ENCODE measurements at places on chromosomes 11 and 22. TPM values are rescaled to one million over a fixed set of nuclear protein-coding genes. Genes with fewer than 3 reads are reported as not detected.
A peak's percentile ranks its signal among the peaks of the same experiment; 100 is the strongest.

The LARGE2 gene
- 93.1 TPM for total RNA-seq

The TH gene
- not detected for total RNA-seq

The TRPM5 gene
- total RNA-seq = not detected

The DENND6B gene
- total RNA-seq = 10.3 TPM

The NXPE2 gene
- not detected for total RNA-seq

The FLRT1 gene
- total RNA-seq = not detected

DNA sequence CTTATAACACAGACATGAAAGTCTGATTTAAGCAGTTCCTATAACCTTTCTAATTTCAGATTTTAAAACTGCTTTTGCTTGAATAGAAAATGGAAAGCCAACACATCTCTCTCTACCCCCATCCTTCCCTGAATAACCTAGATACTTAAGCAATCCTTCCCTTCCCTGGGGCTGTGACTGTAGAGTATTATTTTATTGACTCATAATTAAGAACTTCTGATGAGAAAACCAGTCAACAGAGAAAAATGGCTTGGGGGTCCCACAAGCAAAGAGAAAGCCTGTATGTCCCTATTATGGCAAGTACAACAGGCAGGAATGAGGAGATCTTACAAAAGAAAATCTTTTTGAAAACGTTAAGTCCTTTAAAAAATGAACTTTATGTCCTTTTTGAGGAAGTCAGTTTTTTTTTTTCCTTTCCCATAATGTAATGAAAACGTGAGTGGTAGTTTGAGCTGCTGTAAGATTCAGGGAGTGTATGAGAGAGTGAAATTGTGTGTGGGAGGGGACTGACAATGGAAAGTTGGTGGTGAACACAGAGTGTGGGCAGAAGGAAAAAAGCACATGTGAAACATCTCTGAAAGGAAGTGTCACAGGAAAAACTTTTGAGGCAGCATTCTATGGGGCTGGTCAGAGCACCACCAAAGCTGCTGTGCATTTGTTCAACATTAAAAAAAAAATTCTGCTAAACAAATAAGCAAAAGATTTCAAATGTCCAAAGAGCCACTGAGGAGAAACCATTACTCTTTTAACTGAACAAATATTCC lies 154.6 kb downstream of the MAML2 start:
- DNase-seq = peak; percentile 20
- no peaks in the 10 kb centered on the region for H3K27me3 ChIP-seq
- peak overlapping the region; percentile 68 for H3K27ac ChIP-seq
- peaks cover 42% of the 10 kb centered on the region for H3K4me1 ChIP-seq
- H3K4me3 ChIP-seq = no peak overlapping the region
- H3K36me3 ChIP-seq = no peaks in the 10 kb centered on the region

DNA sequence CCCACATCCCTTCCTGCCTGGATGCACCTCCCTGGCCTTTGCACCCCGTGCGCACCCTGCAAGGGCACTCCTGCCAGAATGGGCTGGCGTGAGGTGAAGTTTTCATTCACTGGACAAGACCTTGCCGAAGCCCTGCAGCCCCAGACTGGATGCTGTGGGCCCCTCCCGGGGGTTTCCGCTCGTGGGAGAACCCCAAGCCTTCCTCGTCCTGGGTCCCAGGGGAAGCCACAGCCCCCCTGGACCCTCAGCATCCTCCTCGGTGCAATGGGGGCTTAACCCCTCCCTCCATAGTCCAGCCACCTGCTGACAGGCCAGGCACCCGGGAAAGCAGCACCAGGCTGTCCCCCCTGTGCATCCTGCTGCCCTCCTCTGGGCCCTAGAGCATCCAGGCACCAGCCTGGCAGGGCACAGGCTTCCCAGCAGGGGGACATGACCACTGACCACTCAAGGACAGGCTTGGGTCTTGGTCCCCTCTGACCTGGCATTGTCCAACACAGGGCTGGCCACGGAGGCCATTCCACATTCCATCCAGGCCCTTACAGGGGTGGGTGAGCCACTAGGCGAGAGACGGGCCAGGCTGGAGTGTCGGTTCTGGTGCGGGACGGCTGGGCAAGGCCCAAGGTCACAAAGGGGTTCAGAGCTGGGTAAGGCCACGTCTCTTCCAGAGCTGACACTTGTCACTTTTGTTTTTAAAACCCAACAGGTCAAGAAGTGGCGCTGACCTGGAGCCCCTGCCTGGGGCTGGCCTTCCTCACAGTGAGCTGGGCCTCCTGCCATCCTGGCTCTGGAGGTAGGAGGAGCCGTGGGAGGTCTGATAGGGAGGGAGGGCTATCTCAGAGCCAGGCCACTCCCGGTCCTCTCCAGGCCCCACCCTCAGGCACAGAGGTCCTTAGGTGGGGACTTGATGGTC lies 41.5 kb upstream of the PPARA start:
- no peaks in the 10 kb centered on the region for H3K27me3 ChIP-seq
- H3K4me1 ChIP-seq = no peaks in the 10 kb centered on the region
- no peak overlapping the region for H3K4me3 ChIP-seq

DNA sequence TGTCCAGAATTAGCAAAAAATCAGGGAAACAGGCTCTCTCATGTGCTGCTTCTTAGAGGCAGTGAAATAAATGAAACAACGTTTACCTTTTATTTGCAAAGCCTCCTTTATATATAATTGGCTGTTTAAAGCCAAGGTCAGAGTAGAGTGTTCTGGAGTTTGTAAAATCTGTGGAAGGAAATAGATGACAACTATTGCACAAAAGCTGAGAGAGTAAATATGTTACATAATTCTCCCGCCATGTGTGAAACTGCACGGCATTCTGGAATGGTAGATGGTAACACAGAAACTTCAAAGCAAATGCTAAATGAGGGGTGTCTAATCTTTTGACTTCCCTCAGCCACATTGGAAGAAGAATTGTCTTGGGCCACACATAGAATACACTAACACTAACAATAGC lies 51.5 kb upstream of the FGF3 start:
- no peak for DNase-seq
- no peaks in the 10 kb centered on the region for H3K36me3 ChIP-seq
- H3K4me3 ChIP-seq = no peak overlapping the region
- H3K4me1 ChIP-seq = no peaks in the 10 kb centered on the region
- H3K27me3 ChIP-seq = peaks cover 4% of the 10 kb centered on the region

- H3K4me3 ChIP-seq = no peak overlapping the region
- no peak overlapping the region for H3K27ac ChIP-seq
- no peak for DNase-seq
- H3K36me3 ChIP-seq = no peaks in the 10 kb centered on the region
Measured at GRCh38 chr11:45546366-45546765, 119.1 kb downstream of the CHST1 start.

DNA sequence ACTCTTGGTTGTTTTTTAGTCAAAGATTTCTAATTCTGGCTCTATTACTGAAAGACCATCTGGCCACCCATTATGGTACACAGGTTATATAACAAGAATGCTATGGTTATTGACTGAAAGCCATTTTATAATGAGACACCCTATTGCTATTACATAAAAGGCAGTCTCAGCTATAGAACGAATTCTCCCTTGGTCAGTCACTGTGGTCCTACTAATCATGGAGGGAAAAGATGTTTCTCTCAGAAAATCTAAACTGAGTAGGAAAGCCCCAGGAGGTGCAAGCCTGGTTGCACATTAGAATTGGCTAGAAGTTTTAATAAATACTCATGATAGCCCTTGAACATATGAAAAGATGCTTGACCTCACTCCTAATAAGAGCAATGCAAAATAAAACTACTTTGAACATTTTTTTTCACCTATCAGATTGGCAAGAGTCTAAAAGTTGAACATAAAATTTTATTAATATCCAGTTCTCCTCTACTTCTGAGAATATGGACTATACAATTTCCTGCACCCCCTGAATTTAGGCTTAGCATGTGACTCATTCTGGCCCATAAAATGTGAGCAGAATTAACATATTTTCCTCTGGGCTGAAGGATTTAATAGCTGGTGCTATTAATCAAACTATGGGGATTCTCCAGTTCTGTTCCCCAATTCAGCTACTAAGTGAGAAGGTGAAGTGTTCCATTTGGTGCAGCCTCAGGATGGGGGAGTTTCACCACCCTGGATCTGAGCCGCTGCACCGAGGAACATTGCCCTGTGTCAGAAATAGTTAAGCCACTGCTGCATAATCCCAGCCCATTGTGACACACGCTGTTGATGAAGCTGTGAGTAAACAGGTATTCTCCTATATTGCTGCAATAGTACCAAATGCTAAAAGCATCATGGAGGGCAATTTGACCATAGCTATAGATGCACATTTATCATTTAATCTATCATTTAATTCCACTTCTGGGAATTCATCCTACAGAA lies 11.5 kb upstream of the CRKL start:
- no peaks in the 10 kb centered on the region for H3K36me3 ChIP-seq
- DNase-seq = no peak
- H3K27ac ChIP-seq = no peak overlapping the region
- H3K27me3 ChIP-seq = no peaks in the 10 kb centered on the region
- H3K4me1 ChIP-seq = no peaks in the 10 kb centered on the region
- no peak overlapping the region for H3K4me3 ChIP-seq

- H3K27me3 ChIP-seq = no peaks in the 10 kb centered on the region
- no peak for DNase-seq
- H3K36me3 ChIP-seq = no peaks in the 10 kb centered on the region
- no peak overlapping the region for H3K27ac ChIP-seq
Measured at GRCh38 chr11:122601141-122602125, 54.1 kb upstream of the UBASH3B start.

GRCh38 chr22:24728790-24729637 lies 45.5 kb downstream of the PIWIL3 start:
- no peaks in the 10 kb centered on the region for H3K36me3 ChIP-seq
- H3K4me3 ChIP-seq = no peak overlapping the region
- H3K27me3 ChIP-seq = peaks cover 7% of the 10 kb centered on the region
- no peak overlapping the region for H3K27ac ChIP-seq
- DNase-seq = no peak

DNA sequence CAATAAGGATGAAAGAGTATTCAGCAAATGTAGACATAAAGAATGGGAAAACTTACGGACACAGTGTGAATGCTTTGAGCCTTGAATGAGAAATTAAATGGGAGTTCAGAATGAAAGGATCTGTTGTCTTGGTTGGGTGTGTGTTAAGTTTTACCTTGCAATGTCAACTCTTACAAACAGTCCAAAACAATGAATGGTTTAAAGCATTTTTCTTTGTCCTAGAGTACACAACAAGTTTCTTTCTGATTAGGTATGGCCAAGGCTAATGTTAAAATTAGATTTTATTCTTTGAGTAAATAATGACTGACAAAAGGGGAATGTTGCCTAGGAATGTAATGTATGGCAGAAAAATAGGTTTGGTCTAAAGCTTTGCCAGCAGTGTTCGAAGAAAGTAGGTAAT lies 2.5 kb downstream of the PTS start:
- DNase-seq = no peak
- H3K36me3 ChIP-seq = no peaks in the 10 kb centered on the region
- no peak overlapping the region for H3K27ac ChIP-seq
- H3K4me1 ChIP-seq = peaks cover 10% of the 10 kb centered on the region
- no peak overlapping the region for H3K4me3 ChIP-seq
- no peaks in the 10 kb centered on the region for H3K27me3 ChIP-seq

GRCh38 chr11:76653674-76654284 lies 16.8 kb downstream of the LRRC32 start:
- H3K36me3 ChIP-seq = no peaks in the 10 kb centered on the region
- no peak overlapping the region for H3K27ac ChIP-seq
- H3K4me3 ChIP-seq = no peak overlapping the region

GRCh38 chr22:50443801-50444625 lies 30.8 kb downstream of the SBF1 start:
- no peak for DNase-seq
- no peak overlapping the region for H3K27ac ChIP-seq
- H3K36me3 ChIP-seq = no peaks in the 10 kb centered on the region
- H3K4me3 ChIP-seq = no peak overlapping the region
- H3K27me3 ChIP-seq = no peaks in the 10 kb centered on the region

GRCh38 chr22:33871935-33872334 lies 48.3 kb downstream of the LARGE1 start:
- H3K27me3 ChIP-seq = no peaks in the 10 kb centered on the region
- no peak overlapping the region for H3K4me3 ChIP-seq
- H3K4me1 ChIP-seq = peaks cover 20% of the 10 kb centered on the region
- no peaks in the 10 kb centered on the region for H3K36me3 ChIP-seq

DNA sequence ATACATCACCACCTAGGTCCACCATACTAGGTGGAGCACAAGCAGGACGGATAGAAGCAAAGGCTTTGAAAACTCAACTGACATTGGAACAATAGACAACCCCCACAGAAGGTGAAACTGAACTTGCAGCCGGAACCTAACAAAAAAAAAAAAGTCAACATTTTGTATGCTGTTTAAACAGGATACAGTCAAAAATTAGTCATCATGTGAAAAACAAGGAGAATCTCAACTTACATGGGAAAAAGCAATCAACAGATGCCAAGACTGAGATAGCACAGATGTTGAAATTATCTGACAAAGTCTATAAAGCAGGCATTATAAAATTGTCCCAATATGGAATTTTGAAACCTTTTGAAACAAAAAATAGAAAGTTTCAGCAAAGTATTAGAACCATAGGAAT lies 123.8 kb downstream of the RAB38 start:
- H3K36me3 ChIP-seq = no peaks in the 10 kb centered on the region
- no peak overlapping the region for H3K27ac ChIP-seq
- no peak for DNase-seq
- H3K4me1 ChIP-seq = no peaks in the 10 kb centered on the region

DNA sequence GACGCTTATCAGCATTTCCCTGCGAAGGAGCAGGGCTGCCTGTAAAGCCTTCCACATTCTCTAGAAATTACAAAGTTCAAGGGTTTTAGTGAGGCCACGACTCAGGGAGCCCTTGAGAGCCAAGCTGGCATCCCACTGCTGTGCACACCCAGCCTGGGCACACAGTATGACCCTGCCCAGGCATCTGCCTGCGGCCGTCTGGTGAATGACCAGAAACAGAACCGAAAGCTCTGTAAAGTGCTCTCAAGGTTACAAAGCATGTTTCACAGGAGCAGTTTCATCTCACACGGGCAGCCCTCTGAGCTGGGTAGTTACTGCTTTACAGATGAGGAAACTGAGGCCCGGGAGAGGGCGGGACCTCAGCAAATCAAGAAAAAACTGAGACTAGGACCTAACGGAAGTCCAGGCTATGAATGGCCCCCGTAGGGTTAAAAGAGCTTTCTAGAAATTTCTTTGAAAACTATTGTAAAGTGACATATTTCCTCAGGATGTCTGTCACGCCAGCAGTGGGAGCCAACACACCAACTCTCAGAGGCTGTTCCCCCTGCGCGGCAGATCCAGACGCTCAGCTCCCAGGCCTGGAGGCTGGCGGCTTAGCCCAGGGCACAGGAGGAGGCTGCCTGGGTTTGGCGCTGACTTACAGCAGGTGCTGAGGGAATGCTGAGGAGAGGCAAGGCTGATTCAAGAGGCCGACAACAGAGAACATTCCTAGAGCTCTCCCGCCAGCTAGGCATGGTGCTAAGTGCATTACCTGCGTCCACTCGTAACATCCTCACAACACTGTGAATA lies 7.7 kb upstream of the TCF20 start:
- no peaks in the 10 kb centered on the region for H3K27me3 ChIP-seq
- H3K27ac ChIP-seq = no peak overlapping the region

DNA sequence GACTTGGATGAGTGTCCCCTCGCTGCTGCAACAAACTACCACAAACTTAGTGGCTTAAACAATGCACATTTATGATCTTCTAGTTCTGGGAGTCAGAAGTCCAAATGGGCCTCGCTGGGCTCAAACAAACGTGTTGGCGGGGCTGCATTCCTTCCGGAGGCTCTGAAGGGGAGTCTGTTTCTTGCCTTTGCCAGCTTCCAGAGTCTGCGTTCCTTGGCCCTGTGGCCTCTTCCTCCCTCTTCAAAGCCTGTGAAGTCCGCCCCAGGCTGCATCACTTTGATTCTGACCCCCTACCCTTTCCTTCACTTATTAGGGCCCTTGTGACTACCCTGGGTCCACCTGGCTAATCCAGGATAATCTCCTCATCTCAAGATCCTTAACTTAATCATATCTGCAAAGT lies 80.3 kb upstream of the NECTIN1 start:
- H3K4me1 ChIP-seq = no peaks in the 10 kb centered on the region
- DNase-seq = no peak
- H3K27me3 ChIP-seq = no peaks in the 10 kb centered on the region
- H3K4me3 ChIP-seq = no peak overlapping the region
- H3K27ac ChIP-seq = no peak overlapping the region

Measured in B cell (primary cell).